ENCODE measurements at places on chromosomes 11 and 22.

DNA sequence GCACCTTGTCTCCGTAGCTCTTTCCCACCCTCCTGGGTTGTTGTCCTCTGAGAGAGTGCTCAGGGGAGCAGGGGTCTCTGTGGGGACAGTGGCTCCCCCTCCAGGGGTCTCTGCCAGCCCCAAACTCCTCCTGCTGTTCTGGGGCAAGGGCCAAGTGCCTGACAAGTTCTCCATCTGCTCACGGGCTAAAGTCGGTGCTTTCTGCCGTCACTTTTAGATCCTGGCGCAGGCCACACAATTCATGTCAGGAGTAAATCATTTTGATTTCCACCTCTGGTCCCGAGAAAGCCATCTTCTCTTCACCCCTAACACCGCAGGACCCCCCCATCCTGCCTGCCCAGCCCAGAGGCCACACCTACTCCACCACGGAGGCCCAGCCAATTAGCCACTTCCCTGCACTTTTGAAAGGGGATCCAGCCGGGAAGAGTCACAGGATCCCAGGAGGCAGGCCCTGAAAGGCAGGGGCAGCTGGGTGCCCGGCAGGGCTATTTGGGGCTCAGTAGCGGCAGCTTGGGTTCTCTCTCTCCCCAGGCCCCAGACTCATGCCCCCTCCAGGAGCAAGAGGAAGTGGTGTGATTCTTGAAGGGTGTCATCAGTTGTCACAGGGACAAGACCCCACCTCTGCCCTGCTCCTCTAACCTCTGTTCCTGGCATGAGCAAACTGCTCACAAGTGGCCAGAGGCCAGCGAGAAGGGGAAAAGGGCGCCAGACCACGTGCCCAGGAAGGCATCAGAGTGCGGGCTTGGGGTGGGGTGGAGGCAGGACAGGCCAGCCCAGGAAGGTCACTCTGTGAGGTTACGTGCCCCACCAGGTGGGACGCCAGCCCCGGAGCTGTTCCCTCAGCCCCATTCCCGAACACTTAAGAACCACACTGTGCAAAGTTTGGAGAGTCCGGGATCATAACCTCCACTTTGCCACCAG is 1.3 kb downstream of the MACROD1 start:
- no peak for DNase-seq

GRCh38 chr11:57800444-57801182 is 39.0 kb downstream of the CTNND1 start:
- DNase-seq = peak; percentile 43

- DNase-seq = no peak
Measured at GRCh38 chr11:47272706-47273105, 2.8 kb downstream of the MADD start.

DNA sequence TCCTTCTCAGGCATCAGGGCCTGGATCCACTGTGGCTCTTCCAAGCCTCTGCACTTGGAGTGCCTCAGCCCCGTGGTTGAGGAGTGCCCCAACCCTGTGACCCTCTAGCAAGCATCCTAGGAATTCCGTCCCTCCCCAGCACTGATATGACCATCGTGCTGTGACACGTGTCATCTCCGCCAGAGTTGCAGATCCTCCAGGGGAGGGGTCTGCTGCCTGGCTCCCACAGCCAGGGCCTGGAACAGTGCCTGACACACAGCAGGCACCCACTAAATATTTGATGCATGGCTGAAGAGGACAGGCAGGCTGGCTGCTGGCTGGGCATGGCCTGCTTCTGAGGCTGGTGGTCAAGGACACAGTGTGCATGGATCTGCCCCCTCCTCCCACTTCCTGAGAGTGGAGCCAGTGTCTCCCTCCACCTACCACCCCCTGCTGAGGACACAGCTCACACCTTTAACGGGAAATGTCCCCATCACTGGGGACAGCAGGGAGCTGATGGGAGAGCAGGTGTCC is 1.7 kb upstream of the CD81 start:
- DNase-seq = no peak

GRCh38 chr22:35315141-35315854 is 15.6 kb downstream of the TOM1 start:
- no peak for DNase-seq

Measured in AG09319 (cell line).